Activated CD4-positive, alpha-beta T cell treated with anti-CD3 and anti-CD28 coated beads, Interleukin-2, amount 50 U/mL, for 4 hours (primary cell): ENCODE measurements at places on chromosomes 5 and 9.
A peak's percentile ranks its signal among the peaks of the same experiment; 100 is the strongest.

DNA sequence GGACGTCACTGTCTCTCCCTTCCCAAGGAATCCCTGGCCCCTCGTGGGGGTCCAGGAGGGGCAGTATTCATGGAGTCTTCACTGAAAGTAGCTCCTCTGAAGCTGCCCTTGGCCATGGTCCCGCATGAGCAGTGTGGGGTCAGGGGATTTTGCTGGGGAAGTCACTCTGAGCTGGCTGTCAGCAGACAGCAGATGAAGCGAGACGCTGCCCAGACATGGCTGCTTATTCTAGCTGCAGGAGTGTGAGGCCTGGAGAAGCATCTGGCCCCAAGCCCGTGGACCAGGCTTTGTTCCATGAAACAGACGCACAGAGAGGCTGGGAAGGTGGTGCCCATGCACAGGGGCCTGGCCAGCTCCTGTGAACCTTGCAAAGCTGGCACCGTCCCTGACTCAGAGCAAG lies 21.5 kb upstream of the ASS1 start:
- no peak for DNase-seq

DNA sequence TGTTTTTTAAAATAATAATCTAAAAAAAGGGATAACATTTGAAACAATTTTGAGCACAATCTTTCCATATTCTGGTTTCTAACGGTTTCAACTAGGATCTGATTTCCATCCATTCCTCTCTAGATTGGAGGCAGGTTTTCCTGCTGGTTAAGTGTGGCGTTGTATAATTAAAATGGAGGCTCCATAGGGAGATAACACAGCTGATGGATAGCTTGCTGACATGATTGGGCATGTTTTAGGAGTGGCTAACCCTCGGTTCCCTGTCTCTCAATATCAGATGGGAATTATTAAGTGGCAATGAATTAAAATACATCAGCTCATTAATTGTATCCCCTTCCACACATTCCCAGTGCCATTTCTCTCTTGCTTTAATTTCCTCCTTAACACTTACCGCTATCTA lies 209.0 kb downstream of the ALDH1A1 start:
- DNase-seq = no peak

DNA sequence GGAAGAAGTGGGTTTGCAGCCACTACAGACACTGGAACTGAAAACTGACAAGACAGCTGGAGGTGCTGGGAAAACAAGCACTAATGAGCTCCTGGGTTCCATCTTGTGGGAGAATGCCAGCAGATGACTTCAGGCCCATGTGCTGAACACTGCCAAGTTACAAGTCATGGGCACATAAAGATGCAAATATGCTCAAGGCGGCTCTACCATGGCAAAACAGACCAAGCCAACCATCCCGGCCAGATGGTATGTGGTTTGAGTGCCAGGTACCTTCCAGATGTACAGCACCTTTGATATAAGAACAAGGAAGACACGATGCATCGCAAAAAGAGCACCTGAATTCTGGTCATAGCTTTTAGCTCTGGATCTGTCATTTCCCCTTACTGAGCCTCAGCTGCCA lies 19.9 kb downstream of the TNFSF8 start:
- DNase-seq = no peak

DNA sequence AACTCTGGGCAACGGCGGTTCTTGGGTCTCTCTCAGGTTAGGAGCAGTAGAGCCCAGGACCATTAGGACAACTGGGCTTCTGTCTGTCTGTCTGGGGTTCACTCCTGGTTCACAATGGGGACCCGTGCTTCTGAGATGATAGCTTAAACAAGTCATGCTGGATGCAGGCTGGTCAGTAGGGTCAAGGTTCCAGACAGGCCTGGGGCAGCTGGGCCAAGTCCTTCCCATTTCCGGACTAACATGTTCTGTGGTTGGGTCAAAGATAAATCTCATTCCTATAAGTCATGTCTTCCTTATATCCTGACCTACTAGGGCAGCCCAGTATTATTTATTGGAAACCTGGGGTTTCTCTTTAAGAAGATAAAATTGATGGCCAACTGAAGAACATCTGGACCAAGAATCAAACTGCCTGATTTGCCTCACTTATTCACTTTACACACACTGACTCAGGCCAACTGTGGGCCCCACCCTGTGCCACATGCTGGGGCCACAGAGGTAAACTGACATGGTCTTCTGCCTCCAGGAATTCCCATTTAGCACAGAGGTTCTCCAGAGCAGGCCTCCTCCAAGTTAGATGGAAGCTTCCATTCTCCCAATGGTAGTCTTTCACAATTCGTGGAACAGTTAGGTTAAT lies 8.3 kb downstream of the HDHD3 start:
- no peak for DNase-seq

- DNase-seq = no peak
Observed at GRCh38 chr9:18705796-18706392, 231.9 kb downstream of the ADAMTSL1 start.

DNA sequence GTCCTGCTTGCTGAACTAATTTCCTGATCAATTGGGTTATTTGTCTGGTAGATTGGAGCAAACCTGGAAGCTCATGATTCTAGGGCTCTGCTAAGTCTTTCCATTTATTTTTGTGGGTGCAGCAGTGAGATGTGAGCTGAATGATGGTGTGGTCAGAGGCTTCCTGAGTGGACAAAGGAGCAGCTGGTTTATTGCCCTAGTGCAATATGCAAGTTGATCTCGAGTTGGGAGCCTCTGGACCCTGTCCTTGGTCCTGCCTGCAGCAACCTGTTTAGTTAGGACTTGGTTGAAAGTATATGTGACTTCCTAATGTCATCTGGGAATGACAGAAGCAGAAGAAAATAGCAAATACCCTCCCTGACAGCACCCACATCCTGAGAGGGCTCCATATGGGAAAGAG lies 4.2 kb upstream of the UNC5A start:
- no peak for DNase-seq

DNA sequence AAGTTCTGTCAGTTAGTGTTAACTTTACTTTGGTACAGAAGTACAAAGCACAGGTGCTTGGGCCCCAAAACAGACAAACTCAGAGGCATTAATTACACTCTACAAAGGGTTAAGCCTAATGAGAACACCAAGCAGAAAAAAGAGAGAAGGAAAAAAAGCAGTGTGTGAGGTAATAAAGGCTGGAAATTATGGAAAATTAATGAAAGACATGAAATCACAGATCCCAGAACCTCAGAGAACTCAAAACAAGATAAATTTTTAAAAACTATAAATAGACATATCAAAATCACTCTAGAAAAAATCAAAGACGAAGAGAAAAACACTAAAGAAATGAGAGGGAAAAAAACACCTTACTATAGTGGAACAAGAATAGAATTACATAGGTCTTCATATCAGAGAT lies 354.2 kb upstream of the ADAMTS16 start:
- DNase-seq = no peak

GRCh38 chr9:135284386-135285134 lies 195.0 kb upstream of the PPP1R26 start:
- DNase-seq = no peak

DNA sequence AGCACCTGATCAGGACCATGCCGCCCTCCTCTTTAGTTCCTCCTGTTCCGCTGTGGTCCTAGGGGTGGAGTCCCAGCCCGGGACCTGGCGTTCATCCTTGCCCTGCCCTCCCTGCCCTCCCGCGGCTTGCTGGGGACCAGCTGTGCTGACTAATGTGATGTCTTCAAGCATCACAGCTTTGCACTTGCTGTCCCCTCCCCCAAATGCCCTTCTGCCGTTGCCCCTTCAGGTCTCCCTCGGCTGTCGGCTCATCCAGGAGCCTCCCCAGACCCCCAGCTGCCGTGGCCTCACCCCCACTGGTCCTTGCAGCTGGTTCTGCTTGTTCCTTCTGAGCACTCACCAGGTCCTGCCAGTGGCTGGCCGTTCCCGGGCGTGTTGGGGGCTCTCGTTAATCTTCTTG lies 19.9 kb downstream of the RXRA start:
- no peak for DNase-seq

DNA sequence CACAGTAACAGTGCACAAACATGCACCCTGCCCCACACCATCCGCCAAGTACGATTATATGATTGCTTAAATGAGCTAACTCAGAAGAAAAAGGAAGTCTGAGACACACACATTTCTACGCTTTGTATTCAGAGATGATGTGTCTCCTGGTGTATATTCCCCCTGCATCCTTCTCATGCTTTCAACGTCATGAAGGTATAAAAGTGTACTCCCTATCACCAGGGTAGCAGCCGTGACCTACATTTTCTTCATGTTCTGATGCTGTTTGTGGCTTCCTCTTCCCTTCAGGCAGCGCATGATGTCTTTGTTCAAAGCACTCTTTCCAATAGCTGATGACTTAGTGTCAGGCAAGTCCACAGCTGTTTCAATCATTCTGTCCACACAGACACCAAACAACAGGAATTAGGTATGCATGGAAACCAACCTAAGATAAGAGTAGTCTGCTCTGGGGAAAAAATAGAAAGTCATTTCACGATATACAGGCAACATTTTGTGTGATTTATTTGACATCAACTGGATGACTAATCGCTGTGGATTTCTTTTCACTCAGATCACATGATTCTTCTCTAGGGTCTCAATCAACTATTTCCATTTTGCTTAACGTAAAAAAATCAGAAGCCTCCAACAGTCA lies 269.4 kb upstream of the PTGER4 start:
- peak; percentile 56 for DNase-seq

- no peak for DNase-seq
Observed at GRCh38 chr5:66041627-66042026, 102.5 kb upstream of the SREK1 start.

- DNase-seq = no peak
Observed at GRCh38 chr5:166710271-166710670, 1581.2 kb upstream of the WWC1 start.

DNA sequence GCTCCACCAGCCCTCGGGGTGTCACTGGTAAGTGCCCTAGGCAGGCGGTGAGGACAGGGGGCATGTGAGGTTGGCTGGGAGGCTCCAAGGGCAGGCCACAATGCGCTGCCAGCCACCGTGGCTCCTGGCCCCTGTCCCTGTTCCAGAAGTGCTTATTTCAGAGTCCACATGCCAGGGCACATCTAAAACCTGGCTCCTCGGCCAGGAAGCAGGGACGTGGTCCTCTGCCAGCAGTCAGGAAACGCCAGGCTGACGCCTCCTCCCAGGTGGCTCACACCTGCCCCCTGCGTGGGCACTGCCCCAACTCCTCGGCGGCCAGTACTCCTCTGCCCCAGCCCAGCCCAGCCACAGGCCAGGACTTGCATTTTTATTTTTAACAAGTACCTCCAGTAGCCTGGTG lies 68.5 kb downstream of the SECISBP2 start:
- no peak for DNase-seq

- DNase-seq = no peak
Observed at GRCh38 chr9:4922730-4923129, 62.3 kb upstream of the JAK2 start.

- no peak for DNase-seq
Observed at GRCh38 chr5:77569409-77569808, 69.1 kb downstream of the OTP start.

GRCh38 chr9:82031538-82032280 lies 43.1 kb downstream of the SPATA31D1 start:
- no peak for DNase-seq

DNA sequence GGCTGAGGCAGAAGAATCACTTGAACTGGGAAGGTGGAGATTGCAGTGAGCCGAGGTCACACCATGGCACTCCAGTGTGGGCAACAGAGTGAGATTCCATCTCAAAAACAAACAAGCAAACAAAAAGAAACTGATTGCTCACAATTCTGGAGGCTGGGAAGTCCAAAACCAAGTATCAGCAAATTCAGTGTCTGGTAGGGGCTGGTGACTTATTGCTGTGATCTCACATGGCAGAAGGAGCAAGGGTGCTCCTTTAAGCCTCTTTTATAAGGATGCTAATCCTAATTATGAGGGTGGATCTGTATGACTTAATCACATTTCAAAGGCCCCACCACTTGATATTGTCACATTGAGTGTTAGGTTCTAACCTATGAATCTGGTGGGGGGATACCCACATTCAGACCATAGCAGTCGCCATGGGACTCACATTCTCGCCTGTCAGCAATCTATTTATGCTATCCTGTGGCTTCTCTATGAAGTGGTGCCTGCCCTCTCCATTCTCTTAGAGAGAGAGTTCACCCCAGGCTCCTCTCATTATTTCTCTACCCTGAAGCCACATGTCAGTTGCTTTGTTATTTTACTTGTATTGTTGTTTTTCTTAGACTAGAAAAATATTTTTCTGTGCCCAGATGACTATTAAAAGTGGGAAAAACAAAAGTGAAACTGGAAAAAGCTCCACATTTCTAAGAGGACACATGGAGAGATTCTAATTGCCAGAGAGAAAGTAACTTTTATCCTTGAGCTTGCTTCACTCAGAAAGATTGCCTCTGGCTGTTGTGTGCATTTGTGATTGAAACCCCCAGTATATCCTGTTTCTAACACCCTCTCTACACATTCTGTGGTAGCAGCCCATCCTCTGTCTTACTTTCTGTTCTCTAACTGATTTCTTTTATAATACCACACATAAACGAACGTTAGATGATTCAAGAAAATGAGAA lies 18.8 kb upstream of the PRLR start:
- no peak for DNase-seq

GRCh38 chr5:67163231-67163756 lies 33.3 kb downstream of the CD180 start:
- no peak for DNase-seq

- DNase-seq = no peak
Observed at GRCh38 chr9:2691626-2692025, 25.7 kb upstream of the KCNV2 start.

DNA sequence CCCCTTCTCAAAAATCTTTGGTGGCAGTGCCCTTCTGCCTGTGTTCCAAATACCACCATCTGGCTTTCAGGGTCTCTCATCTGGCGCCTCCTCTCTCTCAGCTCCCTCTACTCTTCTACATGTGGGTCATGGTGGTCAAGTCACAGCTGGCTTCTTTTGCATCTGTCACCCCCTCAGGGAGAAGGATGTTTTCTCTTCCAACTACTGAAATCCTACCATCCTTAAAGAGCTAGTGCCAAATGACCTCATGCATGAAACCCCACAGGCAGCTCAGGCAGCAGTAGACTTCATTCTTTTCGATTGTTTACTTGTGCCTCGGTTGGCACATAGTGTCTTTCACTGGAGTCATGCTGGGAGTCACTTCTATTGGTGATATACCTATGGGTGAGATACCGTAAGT lies 219.2 kb downstream of the DCP2 start:
- no peak for DNase-seq

DNA sequence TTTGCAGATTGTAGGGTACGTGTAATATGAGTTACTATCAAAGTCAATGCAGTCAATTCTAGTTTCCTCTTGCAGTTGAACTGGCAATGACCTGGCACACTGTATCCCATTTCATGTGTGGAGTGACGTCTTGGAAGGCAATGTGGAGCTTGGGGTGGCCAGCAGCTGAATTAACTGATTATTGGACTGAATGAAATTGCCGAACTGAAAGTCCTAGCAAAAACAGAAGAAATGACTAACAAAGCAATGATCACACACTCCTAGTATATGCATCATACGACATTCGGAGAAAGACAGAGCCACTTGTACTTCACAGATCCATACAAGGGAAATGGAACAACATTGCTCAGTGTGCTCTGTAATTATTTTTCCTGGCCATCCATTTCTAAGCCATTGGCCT lies 259.1 kb upstream of the DAPK1 start:
- DNase-seq = no peak

GRCh38 chr5:137310051-137310730 lies 188.9 kb downstream of the SPOCK1 start:
- DNase-seq = no peak
